Foreskin melanocyte (primary cell): ENCODE measurements at places on chromosomes 2 and 18.

- DNase-seq = peak; percentile 65
Measured at GRCh38 chr18:28189400-28190239, 12.7 kb upstream of the CDH2 start.

GRCh38 chr2:201852462-201852861 is 46.1 kb downstream of the CDK15 start:
- no peak for DNase-seq

DNA sequence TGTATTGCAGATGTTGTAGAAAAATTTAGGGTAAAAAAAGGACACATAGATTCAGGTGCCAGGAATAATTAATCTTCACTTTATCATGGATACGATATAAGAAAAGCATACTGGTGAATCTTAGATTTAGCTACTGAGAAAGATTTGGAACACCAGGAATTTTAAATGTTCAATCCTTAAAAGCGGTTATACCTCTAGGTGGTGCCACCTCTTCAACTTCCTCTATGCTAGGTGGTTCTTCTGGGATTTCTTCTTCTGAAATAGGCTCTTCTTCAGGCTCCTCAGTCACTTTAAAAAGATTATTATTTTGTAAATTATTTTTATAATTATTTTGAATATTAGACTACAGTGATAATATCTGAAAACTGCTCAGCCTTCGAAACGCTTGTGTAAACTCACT is 133.1 kb downstream of the TTN start:
- no peak for DNase-seq

DNA sequence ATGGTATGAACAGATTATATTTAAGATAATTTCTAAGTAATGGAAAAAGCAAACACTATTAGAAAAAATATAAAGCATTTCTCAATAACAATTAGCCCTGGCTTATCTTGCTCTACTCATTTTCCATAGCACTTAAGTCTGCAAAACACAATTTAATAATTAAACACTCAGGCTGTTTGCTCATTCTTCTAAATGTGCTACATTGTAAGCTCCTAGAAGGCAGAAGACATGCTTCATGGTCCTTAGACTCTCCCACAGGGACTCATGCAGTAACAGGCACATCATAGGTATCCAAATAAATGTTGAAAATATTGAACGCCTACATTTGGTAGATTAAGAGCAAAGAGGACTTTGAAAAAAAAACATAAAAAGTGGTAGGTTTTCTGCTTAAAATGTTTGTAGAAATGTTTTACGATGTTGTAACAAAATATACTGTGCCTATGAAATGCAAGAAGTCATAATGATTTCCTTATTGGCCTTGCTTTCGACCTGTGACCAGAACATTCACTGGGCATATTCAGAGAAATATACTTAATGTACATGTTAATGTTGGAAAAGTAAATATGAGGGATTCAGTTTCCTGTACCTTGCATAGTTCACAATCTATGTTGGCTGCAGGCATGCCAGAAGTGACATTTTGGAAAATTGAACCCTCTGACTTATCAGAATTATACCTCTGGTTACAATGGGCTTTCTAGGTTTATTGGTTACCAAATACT is 27.2 kb downstream of the G6PC2 start:
- DNase-seq = no peak

DNA sequence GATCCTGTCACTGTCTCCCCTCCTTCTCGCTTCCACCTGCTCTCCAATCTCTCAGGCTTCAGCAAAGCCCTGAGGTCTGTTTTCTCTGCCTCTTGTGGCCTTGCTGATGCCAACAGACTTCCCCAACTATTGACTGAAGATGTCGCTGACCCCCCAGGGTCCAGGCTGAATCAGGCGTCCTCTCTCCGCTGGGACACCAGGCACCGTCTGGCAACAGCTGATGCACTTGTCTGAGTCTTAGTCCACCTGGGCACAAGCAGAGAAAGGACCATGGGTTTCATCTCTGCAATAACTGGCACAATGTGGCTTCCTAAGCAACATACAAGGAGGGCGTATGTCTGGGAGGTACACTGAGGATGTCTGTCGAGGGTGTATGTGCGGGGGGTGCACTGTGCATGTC is 248.7 kb upstream of the MYT1L start:
- DNase-seq = no peak

DNA sequence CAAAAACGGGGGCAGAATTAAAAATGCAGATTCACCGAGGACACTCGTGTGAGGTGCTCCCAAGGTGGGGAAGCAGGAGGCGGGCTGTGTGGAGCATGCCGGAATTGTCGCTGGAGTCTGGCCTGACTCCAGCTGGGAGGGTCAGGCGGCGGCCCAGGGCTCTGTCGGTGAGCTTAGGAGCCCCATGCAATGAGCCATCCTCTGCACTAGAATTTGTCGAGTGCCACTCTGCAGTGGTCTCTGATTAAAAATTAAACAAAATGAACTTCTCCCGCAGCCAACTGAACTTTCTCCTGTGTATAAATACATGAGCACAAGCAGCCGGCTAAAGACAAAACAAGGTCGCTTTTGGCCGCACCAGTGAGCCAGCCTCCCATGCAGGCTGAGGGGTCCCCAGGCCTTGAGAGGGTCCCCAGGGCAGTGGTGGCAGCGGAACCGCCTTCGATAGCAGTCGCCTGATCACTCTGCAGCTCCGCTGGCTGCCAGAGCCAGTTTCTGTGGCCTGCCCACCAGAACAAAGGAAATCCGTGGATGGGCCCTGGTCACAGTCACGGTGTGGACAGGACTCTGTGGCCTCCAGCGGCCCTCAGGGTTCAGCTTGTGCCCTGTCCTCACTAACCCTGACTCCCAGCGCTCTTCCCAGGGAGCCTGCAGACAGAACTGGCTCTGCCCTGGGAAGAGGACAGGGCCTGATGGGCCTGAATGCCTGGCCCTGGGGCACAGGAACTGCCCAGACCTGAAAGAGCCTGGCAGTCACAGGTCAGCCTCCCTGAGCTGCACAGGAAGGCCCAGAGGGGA is 201.3 kb downstream of the EIPR1 start:
- no peak for DNase-seq

- DNase-seq = no peak
Measured at GRCh38 chr2:179936654-179937053, 70.4 kb downstream of the CWC22 start.

DNA sequence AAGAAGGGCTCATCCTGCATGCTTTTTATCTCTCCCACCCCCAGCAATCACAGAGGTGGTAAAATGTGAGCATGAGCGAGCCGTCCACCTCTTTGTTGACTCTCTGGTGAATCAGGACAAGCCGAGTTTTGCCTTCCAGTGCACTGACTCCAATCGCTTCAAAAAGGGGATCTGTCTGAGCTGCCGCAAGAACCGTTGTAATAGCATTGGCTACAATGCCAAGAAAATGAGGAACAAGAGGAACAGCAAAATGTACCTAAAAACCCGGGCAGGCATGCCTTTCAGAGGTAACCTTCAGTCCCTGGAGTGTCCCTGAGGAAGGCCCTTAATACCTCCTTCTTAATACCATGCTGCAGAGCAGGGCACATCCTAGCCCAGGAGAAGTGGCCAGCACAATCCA is 19.5 kb downstream of the LIPG start:
- no peak for DNase-seq

GRCh38 chr2:873651-874580 is 76.7 kb upstream of the SNTG2 start:
- DNase-seq = no peak

DNA sequence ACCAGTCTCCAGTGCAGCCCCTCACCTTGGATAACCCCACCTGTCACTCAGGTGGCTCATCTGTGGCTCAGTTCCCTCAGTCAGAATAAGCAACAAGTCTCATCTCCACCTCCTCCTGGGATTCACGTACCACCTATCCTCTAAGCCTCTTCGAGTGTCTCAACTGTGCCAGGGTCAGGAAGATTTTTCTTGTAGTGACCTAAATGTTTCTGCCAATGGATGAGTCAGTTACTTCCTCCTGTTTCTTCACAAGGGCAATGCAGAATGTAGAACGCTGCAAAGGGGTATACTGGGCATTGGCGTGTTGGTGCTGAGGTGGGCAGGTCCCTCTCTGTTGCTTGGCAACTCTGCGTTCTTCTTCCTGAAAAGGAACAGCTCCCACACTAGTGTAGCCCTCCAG is 213.3 kb upstream of the CXCR4 start:
- DNase-seq = no peak

DNA sequence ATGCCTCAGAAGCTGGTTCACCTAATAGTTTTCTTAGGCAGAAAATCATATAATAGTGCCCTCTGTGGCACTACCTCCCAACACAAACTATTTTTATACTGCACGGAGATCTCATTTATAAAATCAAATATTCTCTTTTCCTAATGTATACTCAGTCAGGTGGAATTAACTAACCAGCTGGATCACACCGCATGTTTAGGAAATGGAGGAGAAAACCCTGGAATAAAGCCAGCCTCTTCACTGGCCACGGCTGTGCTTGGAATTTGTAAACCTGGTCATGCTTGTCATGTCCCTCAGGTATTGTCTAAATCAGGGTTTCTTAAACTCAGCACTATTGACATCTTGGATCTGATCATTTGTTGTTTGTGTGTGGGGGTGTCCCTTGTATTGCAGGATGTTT is 85.6 kb downstream of the DOCK10 start:
- DNase-seq = no peak
